ENCODE measurements at places on chromosomes 3 and 15.

GRCh38 chr3:31244929-31245817 lies 287.6 kb upstream of the STT3B start:
- no peak for DNase-seq

DNA sequence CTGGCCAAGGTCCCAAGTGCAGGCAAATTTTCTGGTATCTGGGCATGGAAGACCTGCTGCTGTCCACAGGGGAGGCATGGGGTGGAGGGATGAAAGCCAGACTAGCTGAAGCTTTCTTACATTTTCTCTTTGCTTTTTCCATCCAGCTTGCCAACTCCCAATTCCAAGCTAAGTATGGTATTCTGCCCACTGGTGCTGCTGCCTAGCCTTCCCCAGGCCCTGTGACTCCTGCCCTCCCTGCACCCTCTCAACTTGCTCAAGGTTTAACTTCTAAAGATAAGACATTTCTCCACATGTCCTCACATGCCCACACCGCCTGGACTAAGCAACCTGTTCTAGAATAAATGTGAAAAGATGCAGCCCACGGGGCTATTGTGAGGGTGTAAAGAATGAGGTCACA lies 59.5 kb upstream of the HACD2 start:
- DNase-seq = no peak

GRCh38 chr15:24917431-24917830 lies 37.4 kb upstream of the SNRPN start:
- DNase-seq = no peak

DNA sequence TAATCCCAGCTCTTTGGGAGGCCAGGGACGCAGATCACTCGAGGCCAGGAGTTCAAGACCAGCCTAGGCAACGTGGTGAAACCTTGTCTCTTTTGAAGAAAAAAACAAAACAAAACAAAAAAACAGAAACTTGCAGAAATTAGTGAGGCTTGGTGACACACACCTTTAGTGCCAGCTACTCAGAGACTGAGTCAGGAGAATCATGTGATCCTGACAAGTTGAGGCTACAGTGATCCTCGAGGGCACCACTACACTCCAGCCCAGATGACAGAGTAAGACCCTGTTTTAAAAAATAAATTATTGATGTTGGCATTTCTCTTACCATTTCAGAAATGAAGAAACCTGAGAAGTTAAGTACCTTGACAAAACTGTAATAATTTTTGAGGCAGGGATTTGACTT lies 44.6 kb upstream of the CCNB2 start:
- DNase-seq = no peak

DNA sequence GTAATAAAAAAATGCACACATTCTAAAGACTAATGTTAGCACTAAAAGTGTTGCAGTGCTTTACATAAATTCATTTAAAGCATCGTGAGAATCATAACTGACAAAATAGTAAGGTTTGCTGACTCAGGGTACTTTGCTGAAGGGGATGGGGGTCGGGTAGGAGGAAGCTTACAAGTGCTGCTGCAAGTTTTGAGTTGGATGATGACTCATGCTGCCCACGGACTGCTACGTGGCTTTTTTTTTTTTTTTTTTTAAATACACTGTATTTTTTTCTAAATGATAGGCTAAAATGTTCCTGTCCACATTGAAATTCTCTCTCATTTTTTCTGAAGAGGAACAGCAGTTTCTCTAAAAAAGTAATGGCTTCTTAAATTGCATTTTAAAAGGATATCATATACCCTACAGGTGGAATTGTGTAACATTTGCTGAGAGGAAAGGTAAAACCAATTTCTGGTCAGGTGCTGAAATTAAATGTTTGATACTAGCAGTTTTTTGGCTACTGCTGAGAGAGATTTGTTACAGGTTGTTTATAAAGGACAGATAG lies 2.2 kb downstream of the MAPK6 start:
- no peak for DNase-seq

GRCh38 chr3:90026406-90026805 lies 919.0 kb downstream of the EPHA3 start:
- DNase-seq = no peak

- DNase-seq = no peak
Observed at GRCh38 chr15:101054991-101055390, 135.8 kb downstream of the LRRK1 start.

DNA sequence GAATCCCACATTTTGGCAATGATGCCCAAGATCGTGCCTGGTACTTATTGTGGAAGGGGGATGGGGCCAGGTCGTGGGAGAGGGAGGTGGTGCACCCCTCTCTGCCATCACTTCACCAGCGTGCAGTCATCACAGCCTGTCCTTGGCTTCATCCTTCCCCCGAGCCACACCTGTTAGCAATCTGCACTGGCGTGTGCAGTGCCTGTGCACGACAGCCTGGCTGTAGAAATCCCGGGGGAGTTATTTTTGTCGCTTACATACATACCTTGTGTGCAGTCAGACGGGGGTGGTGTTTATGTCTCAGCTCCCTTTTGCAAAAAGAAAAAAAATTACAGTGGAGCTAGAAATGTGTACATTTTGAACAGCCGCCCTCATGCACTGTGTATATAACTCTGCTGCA lies 216.0 kb downstream of the TLE3 start:
- no peak for DNase-seq

GRCh38 chr3:187238239-187238638 lies 41.0 kb downstream of the RTP1 start:
- no peak for DNase-seq

DNA sequence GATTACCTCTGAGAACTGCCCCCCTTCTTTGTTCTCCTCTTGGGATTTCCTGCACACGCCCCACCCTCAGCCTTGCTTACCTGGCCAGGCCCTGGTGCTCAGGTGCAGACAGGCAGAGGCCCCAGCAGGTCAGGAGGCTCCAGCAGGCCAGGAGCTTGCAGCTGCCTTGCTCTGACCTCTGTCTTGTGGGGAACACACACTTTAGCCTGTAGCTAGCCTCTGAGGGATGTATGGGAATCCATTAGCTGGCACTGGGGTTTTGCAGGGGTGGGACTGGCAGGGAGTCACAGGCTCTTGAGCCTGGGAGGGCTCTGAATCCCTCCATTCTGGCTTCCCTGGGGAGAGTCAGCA lies 2.7 kb downstream of the SMAD6 start:
- DNase-seq = no peak

- DNase-seq = no peak
Observed at GRCh38 chr3:2915826-2916225, 194.3 kb downstream of the IL5RA start.

- DNase-seq = no peak
Observed at GRCh38 chr3:79906106-79906505, 138.3 kb upstream of the ROBO1 start.

DNA sequence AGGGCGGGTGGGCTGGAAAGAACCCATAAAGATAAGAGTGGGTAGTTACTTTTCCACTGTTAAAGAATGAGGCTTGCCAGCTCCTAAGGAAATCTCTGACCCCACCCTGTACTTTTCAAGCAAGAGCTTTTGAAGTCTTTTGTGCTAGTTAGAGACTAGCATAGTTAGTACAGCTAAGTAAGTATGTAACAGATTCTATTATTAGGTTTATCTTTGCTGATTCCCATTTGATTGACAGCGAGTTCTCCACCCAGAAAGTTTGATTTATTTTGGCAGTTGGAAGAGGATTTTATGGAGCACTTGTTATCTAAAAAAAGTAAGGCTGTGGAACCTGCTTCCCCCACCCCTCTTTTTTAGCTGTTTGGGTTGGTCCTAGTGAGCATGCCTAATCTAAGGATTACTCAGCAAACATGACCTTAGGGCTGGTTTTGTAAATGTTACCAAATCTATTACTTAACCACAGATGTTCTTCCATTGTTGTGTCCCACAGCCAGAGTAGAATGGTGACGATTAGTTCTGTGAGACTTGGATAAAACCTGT lies 57.6 kb downstream of the FNDC3B start:
- DNase-seq = no peak

GRCh38 chr3:160226026-160226907 lies 1.0 kb downstream of the C3orf80 start:
- DNase-seq = no peak

DNA sequence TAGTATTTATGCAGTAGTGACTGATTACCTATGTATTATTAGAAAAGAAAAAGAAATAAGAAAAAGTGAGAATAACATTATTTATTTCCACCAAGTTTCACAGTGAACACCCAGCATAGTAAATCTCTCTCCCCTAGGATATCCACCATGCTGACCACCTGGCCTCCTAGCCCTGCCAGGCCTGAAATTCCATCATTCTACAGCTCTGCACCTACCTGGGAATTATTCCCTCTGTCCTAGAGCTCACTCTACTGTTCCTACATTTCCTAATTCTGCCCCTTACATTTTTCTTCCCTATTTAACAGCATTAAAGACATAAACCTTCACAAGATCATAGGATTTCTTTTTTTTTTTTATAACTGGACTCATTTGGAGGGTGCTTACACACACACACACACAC lies 525.3 kb upstream of the PPP2R3A start:
- no peak for DNase-seq

GRCh38 chr15:78800806-78801205 lies 10.5 kb downstream of the ADAMTS7 start:
- no peak for DNase-seq

- no peak for DNase-seq
Observed at GRCh38 chr15:48121849-48122248, 1.1 kb downstream of the SLC24A5 start.

DNA sequence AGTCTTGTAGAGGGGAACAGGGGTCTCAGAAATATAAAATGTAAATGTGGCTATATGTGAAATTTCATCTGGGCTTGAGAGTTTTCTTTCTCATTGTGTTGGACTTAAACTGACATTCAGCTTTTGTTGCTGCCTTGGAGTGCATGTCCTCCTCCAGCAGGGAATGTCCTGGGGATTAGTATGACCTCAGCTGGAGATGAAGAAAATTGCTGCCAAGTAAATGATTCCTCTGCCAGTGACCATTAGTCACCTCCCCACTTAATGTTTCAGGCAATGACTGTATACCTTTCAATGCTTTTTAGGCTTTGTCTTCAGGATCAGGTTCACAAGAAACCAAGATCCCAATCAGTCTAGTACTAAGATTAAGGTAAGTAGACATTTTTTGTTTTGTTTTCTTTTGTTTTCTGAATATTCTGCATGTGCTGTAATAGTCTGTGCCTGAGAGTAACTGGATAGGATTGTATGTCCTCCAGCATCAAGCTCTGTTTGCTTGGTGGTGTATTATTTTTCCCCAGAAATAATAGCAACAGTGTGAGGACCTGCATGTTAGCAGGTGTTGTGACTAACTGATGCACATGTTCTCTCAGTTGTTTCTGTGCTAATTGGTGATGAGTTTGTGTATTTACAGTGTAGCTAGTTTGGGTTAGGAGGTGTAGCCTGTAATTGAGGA lies 18.1 kb upstream of the SLC22A13 start:
- DNase-seq = no peak

DNA sequence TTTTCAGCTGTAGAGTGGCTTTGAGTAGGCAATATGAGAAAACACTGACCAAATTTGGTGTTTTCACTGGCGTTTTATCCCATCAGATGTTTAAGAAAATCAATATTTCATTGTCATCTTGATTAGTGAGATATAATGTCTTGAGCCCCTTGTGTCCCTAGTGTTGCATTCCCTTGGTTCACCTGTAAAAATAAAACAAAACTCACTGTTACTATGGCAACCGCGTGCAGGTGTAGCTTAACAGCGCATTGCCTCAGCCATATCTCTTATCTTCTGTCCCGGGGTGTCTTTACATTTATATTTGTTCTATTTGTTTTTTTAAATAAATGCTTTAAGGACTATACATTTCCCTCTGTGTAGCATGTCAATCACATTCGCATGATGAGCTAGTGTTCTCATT lies 551.6 kb downstream of the ZIC1 start:
- DNase-seq = no peak

DNA sequence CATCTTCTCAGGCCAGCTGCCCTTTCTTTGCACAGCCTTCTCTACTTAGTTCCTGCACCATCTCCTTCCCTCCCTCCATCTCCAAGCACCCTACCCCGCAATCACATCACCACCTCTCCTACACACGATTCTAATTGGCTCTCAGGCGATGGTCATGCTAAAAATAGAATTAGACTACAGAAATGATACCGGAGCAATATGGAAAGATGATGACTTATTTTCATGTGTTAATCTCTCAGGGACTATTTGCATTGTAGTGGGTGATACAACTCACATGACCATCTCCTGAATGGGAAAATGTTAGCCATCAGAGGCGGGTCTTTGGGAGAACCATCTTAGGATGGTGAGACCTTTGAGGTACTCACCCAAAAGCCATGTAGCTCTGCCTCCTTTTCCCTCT lies 54.7 kb upstream of the PPARG start:
- DNase-seq = no peak

- DNase-seq = no peak
Observed at GRCh38 chr3:183226333-183226890, 26.6 kb upstream of the B3GNT5 start.

DNA sequence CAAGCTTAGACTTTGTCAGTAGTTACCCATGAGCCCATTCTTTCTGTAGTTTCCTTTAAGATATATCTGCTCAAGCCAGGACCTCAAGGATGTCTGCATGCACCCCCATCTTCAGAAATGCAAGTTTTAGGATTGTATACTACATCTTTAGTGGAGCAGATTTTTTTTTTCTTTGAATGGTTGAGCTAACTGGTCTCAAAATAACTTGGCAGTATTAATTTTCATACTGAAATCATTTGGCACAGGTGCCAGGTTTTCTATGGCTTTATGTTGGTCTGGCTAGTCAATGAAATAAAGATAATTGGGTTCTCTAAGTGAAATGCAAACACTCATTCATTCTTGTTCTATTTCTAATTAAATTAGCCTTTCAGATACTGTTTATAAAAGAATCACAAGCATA lies 108.9 kb downstream of the ATG7 start:
- DNase-seq = no peak

- DNase-seq = no peak
Observed at GRCh38 chr15:55245059-55245458, 44.6 kb downstream of the RAB27A start.

- DNase-seq = no peak
Observed at GRCh38 chr3:126270145-126270811, 86.9 kb downstream of the KLF15 start.

GRCh38 chr3:139122221-139122581 lies 77.5 kb upstream of the PRR23C start:
- DNase-seq = no peak

Data from NCI-H1417 treated with DMSO at 0.1 percent for 48 hours (cell line).